B cell (primary cell): ENCODE measurements at places on chromosomes 3 and 15. TPM values are rescaled to one million over a fixed set of nuclear protein-coding genes. Genes with fewer than 3 reads are reported as not detected.
A peak's percentile ranks its signal among the peaks of the same experiment; 100 is the strongest.

The COL8A1 gene
- polyA plus RNA-seq = not detected in 2 replicates

The PLSCR2 gene
- 0.15 TPM in 1 of 2 replicates, not detected in the other for polyA plus RNA-seq

The CLK3 gene
- polyA plus RNA-seq = 350 and 541 TPM in 2 replicates

The PLXND1 gene
- 2.4 and 3.3 TPM in 2 replicates for polyA plus RNA-seq

The MTFMT gene
- 7.9 and 10.0 TPM in 2 replicates for polyA plus RNA-seq

The WNT7A gene
- polyA plus RNA-seq = 0.22 TPM in 1 of 2 replicates, not detected in the other

The MSL2 gene
- 25.8 and 40.5 TPM in 2 replicates for polyA plus RNA-seq

The GLCE gene
- polyA plus RNA-seq = 2.3 and 3.0 TPM in 2 replicates

The BLM gene
- polyA plus RNA-seq = 5.2 and 8.9 TPM in 2 replicates

The ACTC1 gene
- polyA plus RNA-seq = not detected in 2 replicates

The PAK2 gene
- polyA plus RNA-seq = 16.4 and 18.1 TPM in 2 replicates

The LIPH gene
- polyA plus RNA-seq = not detected in 2 replicates

DNA sequence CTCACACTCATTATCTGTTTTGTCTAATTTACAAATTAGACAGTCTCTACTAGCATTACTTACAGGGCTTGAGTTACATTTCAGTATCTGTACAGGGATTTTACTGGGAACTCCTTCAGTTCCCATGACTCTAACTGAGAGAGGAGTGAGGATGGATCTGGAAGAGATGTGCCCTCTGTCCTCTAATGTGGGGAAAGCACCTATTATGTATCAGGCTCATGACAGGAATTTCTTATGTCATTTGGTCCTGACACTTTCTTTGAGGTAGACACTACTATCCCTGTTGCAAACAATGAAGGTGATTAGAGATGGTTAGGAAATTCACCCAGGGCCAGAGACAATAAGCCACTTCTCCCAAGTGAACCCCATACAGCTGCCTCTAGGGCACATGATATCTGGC, 10.9 kb upstream of the NCKIPSD start:
- H3K4me3 ChIP-seq = no peak overlapping the region
- no peaks in the 10 kb centered on the region for H3K27me3 ChIP-seq
- H3K36me3 ChIP-seq = peaks cover 68% of the 10 kb centered on the region
- DNase-seq = no peak
- H3K4me1 ChIP-seq = no peaks in the 10 kb centered on the region

DNA sequence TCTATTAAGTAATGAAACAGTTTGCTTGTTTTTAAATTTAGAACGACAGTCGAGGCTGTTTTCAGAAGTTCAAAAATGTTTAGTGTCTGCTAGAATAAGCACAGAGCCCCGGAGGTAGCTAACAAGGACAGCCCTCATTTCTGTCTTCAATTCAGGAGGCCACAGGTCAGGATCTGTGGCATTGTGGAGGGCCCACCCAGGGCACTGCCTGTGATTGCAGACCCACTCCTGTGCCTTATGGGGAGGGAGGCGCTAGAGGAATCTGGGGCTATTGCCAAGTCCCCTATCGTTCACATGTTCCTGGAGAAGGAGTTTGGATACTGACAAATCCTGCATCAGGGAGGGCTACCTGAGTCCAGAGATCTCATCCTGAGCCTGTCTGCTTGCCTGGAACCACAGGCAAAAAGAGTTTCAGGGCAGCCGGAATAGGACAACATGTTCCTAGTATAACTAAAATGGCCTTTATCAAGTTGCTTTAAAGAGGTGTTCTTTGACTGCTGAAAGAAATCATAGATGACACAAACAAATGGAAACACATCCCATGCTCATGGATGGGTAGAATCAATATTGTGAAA, 141.5 kb upstream of the ROPN1 start:
- H3K4me3 ChIP-seq = no peak overlapping the region
- H3K36me3 ChIP-seq = no peaks in the 10 kb centered on the region
- peaks cover 15% of the 10 kb centered on the region for H3K27me3 ChIP-seq
- no peak overlapping the region for H3K27ac ChIP-seq
- no peak for DNase-seq

DNA sequence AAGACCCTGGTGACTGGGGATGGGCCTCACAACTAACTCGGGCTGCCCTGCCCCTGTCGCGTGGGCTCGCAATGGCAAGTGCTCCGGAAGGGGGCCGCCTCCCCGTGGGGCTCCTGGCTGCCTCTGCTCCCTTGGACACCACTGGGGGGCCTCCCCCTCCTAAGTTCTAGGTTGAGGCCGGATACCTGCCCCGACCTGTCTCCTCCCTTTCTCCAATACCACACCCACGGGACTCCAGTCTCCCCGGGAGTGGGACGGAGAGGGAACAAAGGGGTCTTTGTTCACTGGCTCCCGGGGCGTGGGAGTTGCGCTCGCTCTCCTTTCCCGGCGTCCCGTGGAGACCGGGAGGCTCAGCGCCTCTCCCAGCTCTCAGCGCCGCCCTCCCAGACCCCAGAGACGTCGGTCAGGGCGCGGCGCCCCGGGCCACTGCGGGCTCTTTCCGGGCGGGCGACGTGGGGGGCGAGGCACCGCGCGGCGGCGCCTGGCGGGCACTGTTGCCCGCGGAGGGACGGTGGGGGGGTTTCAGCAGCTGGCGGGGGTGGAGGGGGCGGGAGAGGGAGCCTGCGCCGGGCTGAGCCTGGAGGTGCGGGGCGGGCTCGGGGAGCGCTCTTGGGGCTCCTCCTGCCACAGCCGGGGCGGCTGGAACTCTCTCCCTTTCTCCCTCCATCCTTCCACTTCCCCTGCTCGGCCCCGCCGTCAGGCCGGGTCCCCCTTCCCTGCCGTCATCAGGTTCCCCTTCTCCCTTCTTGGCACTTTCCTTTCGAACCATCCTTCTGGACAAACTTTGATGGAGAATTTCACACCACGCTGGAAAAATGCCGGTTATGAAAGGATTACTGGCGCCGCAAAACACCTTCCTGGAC, at the start of gene KCNH8:
Gene KCNH8 (plus strand): TSS at position 606 of the 863 bp plus-strand sequence. CDS start 210 bp downstream, at position 816.
- peak within 1 kb of the TSS; percentile 78 for H3K4me3 ChIP-seq
- DNase-seq = peak; percentile 49
- H3K27ac ChIP-seq = peak within 1 kb of the TSS; percentile 50
- H3K4me1 ChIP-seq = peaks cover 18% of the 10 kb centered on the region
- H3K36me3 ChIP-seq = no peaks in the 10 kb centered on the region

- H3K4me1 ChIP-seq = no peaks in the 10 kb centered on the region
- DNase-seq = no peak
- H3K4me3 ChIP-seq = no peak overlapping the region
- no peaks in the 10 kb centered on the region for H3K36me3 ChIP-seq
Observed at GRCh38 chr3:188671971-188672370, 499.8 kb upstream of the TPRG1 start.

DNA sequence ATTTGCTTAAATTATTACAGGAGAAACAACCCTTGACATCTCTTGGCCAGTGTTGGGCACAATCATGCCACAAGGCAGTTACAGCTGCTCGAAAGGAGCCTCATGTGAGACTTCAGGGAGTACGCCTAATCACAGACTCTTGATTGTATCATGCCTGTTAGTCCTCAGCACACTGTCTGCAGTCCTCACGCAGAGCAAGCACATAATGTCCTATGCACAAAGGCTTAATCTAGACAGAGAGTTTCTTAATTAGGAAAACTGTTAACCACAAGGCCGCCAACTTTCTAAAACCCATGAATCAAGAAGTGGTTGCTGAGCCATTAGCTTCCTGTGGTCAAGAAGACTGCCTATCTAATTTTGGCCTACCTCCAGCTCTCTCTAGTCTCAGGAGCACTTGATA, 172.0 kb downstream of the UNC13C start:
- no peaks in the 10 kb centered on the region for H3K36me3 ChIP-seq
- H3K27ac ChIP-seq = no peak overlapping the region
- no peak for DNase-seq
- no peak overlapping the region for H3K4me3 ChIP-seq
- H3K27me3 ChIP-seq = no peaks in the 10 kb centered on the region
- no peaks in the 10 kb centered on the region for H3K4me1 ChIP-seq

DNA sequence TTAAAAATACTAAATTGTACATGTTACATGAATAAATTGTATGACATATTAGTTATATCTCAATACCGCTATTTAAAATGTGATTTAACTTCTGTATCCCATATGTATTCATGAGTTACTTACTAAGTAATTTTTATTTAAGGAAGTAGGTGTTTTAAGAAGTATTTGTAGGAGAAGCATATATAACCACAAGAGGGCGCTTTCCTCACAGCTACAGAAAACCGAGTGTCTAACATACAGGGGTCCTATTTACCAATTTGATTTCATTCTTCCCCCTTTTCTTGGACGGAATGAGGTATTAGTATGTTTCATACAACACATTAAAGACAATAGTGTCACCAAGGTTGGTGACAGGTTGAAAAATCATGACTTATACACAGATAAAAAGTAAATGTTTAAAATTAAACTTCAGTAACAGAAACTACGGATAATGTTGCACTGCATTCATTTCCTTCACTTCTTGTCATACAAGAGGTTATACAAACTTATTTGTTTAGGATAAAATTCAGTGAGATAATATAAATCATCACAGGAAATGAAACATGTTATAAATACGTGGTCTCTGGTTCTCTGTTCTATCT, 253.6 kb downstream of the MAGI1 start:
- peak; percentile 7 for DNase-seq
- H3K4me1 ChIP-seq = no peaks in the 10 kb centered on the region
- H3K27ac ChIP-seq = no peak overlapping the region
- H3K4me3 ChIP-seq = no peak overlapping the region
- no peaks in the 10 kb centered on the region for H3K36me3 ChIP-seq
- no peaks in the 10 kb centered on the region for H3K27me3 ChIP-seq

DNA sequence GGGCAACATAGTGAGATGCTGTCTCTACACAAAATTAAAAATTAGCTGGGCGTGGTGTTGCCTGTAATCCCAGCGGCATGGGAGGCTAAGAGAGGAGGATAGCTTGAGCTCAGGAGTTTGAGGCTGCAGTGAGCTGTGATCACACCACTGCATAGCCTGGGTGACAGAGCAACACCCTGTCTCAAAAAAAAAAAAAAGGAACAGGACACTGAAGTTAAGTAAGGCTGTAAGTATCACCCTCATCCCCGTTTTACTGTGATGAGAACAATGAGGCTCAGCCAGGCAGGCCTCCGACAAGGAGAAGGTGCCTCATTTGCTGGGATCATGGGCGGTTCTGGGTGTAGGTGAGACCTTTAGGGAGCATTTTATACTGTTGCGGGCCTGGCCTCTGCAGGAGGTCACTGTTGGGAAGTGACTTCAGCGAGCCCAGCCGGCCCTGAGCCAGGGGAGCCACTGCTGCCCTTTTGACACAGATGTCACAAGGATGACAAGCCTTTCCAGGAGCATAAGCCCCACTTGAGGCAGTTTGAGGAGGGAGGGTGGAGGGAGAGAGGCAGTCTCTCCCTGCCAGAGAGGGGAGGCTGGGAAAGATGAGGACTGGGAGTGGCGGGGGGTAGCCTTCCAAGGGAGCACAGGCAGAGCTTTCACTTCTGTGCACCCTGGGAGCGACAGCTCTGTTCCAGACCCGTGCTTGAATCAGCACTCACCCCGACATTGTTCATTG, 30.8 kb downstream of the IRAK2 start:
- DNase-seq = peak; percentile 34
- H3K27ac ChIP-seq = peak overlapping the region; percentile 95
- peaks cover 95% of the 10 kb centered on the region for H3K4me1 ChIP-seq
- no peaks in the 10 kb centered on the region for H3K27me3 ChIP-seq
- H3K36me3 ChIP-seq = no peaks in the 10 kb centered on the region

DNA sequence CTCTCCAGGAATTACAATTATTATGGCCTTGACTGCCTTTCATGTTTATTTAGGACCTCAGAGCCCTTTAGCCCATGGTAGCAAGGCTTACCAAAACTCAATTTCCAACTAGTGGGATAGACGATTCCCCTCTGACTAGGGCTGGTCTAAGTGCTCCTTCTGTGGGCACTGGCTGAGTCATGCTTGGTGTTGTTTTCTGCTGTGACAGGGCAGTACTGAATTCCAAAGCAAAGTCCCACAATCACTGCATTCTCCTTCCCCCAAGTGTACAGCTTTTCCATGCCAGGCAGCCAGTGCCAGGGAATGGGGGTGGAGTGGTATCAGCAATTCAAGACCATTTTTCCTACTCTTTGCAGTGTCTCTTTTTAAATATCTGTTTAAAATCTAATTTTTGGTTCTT, 509.0 kb upstream of the NECTIN3 start:
- H3K27ac ChIP-seq = no peak overlapping the region
- no peaks in the 10 kb centered on the region for H3K36me3 ChIP-seq
- no peaks in the 10 kb centered on the region for H3K27me3 ChIP-seq
- no peak overlapping the region for H3K4me3 ChIP-seq

DNA sequence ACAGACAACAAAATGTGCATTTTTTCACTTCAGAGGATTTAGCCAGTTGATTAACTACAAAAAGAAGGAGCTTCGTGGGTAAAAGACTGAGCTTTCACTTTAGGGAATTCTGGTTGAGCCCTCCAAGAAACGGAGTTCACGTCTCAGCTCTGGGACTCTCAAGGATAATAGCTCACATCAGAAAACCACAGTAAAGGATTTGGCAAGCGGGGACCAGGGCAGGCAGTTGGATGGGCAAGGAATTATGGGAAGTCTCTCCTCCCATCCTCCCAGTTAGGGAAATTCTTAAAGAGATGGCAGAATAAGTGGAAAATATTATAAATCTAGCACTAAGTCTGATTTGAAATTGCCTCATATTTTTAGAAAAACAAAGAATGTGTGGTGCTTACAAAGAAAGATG, 188.3 kb upstream of the EOMES start:
- H3K4me3 ChIP-seq = no peak overlapping the region
- no peaks in the 10 kb centered on the region for H3K36me3 ChIP-seq
- H3K27ac ChIP-seq = no peak overlapping the region
- DNase-seq = no peak

DNA sequence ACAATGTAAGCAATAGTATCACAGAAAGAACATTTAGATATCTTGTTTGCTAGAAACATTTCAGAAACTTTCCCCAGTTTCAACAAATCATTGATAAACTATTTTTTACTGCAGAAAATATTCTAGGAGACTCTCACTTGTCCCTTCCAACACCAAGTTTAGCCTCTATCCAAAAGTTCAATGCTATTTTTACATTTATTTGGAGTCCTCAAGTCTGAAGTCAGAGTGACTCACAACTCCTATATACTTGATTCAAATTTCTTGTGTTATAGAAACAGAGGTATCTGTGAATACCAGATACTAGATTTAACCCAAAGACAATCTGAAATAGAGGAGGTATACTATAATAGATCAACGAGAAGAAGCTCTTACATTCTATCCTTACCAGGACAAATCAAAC, 49.6 kb downstream of the RFX7 start:
- peaks cover 10% of the 10 kb centered on the region for H3K4me1 ChIP-seq
- no peak overlapping the region for H3K27ac ChIP-seq
- no peak overlapping the region for H3K4me3 ChIP-seq
- no peak for DNase-seq

- no peaks in the 10 kb centered on the region for H3K36me3 ChIP-seq
- no peak for DNase-seq
- no peak overlapping the region for H3K27ac ChIP-seq
- H3K27me3 ChIP-seq = no peaks in the 10 kb centered on the region
- no peak overlapping the region for H3K4me3 ChIP-seq
- H3K4me1 ChIP-seq = no peaks in the 10 kb centered on the region
Observed at GRCh38 chr15:55829826-55830225, 86.9 kb upstream of the PRTG start.

GRCh38 chr15:29636140-29636539, 186.1 kb downstream of the TJP1 start:
- H3K27me3 ChIP-seq = no peaks in the 10 kb centered on the region
- H3K4me1 ChIP-seq = no peaks in the 10 kb centered on the region

GRCh38 chr3:46017720-46018119, 9.6 kb downstream of the XCR1 start:
- peaks cover 7% of the 10 kb centered on the region for H3K27me3 ChIP-seq
- DNase-seq = no peak
- no peak overlapping the region for H3K27ac ChIP-seq
- no peak overlapping the region for H3K4me3 ChIP-seq

- H3K36me3 ChIP-seq = no peaks in the 10 kb centered on the region
- H3K27me3 ChIP-seq = peaks cover 13% of the 10 kb centered on the region
- H3K27ac ChIP-seq = no peak overlapping the region
Observed at GRCh38 chr15:65970937-65971740, 101.8 kb downstream of the RAB11A start.
